ENCODE measurements at places on chromosomes 3 and 15.
A peak's percentile ranks its signal among the peaks of the same experiment; 100 is the strongest.

GRCh38 chr3:33430571-33430970 is 9.6 kb downstream of the UBP1 start:
- no peak for DNase-seq

DNA sequence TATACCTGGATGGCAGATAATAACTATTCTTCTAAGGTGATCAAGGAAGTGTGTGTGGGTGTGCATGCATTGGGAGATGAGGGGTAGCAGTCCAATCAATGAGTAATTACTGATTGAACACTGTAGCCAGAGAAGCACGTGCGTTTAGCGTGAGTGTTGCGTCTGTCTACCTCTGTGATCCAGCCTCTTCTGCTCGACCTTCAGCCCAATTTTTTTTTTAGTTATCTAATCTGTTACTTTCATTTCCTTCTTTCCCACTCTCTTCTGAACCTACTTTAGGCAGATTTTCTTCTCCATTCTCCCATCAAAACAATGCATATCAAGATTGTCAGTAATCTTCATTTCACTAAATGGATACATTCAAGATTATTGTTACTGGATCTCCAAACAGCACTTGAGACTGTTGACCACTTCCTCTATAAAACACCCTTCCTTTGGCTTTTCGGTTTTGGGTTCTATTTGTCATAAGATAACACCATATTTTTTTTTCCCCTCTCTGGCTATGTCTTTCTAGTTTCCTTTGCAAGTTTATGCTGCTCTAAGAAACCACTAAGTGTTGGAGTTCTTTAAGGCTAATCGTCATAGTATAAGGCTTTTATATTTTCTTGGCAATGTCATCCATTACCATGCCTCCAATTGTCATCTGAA is 41.0 kb downstream of the MCTP2 start:
- DNase-seq: no peak

DNA sequence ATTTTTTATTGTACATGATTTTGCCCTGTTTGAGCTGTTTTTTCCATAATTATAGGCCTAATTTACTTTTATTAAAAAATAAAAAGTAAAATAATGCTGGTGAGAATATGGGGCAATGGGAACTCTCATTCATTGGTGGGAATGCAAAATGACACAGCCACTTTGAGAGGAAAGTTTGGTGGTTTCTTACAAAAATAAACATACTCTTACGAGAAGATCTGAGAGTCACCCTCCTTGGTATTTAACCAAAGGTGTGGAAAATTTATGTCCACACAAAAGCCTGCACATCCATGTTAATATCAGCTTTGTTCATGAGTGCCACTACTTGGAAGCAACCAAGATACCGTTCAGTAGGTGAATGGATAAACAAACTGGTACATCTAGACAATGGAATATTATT is 9.8 kb downstream of the MUC13 start:
- no peak for DNase-seq

GRCh38 chr3:197463279-197463678 is 92.5 kb downstream of the BDH1 start:
- DNase-seq: no peak

GRCh38 chr15:68272721-68273271 is 4.7 kb upstream of the FEM1B start:
- no peak for DNase-seq

GRCh38 chr3:192817506-192817905 is 90.2 kb upstream of the FGF12 start:
- no peak for DNase-seq

GRCh38 chr3:16224325-16224724 is 40.4 kb downstream of the DPH3 start:
- no peak for DNase-seq

DNA sequence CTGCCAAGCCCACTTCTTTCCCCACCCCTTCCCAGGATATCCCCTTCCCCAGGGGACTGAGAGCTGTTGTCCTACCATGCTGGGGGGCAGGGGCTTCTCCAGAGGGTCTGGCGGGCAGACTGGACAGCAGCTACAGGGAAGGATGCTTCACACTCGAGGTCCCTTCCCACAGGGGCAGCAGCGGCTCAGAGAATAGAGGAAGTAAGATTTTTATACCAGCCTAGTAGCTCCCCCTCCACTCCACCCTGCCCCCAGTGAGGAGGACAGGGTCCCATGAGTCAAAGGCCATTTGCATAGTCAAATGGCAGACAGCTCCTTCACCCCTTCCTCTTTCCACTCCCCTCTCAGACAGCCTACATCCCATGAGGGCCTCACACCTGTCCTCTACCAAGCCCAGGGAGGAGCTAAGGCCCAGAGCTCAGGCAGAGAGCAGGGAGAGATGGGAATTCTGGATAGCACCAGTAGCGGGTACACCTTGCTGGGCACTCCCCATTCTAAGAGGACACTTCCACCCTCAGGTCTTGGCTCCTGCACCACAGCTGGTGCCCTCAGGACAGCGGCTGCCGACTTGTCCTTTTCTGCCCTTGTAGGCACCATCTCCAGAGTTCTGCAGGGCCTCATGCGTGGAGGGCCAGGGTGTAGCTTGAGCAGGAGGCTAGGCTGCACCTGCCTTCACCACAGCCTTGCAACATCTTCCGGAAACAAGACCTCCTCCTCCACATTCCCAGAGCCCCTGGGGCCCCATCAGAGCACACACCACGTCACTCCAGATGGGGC is at the start of gene TLR9:
Gene TLR9, minus strand, starts transcription at position 194 of the 777 bp plus-strand sequence. Its CDS starts 116 bp downstream, at position 78.
- no peak for DNase-seq

DNA sequence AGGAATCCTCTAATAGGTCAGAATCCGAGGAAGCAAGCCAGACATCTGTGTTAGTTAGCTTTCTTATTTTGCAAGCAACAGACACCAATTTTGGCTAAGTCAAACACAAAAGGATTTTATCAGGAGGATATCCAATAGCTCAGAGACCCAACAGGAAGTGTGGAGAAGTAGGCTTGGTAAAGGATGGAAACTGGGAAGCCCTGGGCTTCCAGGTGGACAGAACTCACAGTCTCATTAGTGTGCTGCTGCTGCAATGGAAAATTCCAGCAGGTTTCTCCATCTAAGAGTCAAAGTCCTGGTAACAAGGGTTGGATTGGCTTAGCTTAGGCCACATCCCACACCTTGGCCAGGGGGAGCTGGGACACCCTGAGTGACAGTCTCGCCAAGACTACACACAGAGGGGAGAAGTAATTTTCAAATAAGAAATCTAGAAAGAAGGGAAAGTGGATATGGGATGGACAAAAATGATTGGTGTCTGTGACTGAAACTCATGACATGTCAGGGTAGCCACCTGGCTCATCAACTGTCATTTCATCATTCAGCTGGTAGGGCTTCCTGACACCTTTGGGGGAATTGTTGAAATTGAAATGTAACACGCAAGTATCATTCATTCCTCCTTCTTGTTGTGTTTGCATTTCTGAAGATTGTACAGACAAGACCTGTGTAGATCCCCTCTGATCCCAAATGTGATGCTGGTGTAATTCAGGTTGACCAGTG is 158.6 kb downstream of the THSD4 start:
- DNase-seq: no peak

DNA sequence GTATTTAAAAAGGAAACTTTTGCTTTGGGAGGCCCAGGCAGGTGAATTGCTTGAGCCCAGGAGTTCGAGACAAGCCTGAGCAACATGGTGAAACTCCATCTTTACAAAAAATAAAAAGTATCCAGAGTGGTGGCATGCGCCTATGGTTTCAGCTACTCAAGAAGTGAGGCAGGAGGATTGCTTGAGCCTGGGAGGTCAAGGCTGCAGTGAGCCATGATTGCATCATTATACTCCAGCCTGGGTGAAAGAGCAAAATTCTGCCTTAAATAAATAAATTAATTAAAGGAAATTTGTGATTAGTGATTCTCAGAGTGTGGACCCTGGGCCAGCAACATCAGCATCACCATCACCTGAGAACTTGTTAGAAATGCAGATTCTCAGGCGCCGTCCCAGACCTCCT is 9.9 kb upstream of the COMMD4 start:
- no peak for DNase-seq

GRCh38 chr3:64067506-64068346 is 44.4 kb upstream of the PSMD6 start:
- DNase-seq: peak; percentile 29

GRCh38 chr3:143676021-143676420 is 172.2 kb downstream of the SLC9A9 start:
- no peak for DNase-seq

DNA sequence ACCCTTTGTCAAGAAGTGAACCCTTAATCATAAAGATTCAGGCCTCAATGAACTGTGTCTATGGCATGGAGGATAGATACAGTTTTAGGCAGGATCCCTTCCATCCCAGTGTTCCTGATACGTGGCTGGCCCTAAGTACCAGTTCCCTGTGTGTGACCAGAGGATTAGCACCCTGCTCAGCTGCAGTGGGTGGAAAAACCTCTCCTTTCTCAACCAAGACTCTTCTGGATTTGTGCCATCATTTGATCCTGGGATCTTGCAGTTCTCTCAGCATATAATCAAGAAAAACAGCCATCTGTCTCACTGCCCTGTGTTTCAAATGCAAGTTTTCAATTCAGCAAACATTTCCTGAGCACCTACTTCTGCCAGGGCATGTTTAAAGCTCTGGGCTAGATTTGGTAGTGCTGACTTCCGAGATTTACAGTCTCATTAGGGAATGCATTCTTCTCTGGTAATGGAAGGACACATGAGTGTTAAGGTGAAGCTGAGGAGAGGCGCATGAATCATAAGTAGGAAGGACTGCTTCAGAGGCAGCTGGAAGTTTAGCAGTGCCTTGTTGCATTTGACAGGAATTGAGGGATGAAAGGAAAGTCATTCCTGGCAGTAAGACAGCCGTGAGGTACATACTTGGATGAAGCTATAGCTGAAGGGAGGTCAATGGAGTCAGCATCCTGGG is 388.3 kb downstream of the MFSD1 start:
- DNase-seq: no peak

- DNase-seq: no peak
Observed at GRCh38 chr15:74019734-74020133, 25.2 kb downstream of the PML start.

DNA sequence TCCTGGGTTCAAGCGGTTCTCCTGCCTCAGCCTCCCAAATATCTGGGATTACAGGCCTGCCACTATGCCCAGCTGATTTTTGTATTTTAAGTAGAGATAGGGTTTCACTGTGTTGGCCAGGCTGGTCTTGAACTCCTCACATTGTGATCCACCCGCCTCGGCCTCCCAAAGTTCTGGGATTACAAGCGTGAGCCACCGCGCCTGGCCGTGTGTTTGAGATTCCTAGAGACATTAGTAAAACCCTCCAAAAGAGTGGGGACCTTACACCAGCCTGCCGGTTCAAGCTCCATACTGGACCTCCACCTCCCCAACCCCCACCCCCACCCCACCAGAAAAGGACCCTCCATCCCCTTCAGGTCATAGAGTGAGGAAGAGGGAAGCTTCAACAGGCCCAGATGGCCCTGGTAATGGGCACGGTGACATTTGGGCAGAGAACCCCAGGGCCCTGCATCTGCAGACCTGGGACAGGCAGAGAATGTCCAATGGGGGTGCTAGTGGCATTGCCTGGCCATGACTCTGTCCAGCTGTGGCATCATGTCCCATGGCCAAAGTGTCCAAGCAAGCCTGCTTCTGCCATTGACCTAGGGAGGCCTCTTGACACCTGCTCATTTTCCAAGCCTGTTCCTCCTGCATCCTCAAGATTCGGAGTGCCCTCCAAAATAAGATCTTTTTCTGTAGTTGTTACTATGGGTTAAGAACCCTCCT is 108.9 kb upstream of the KLF13 start:
- no peak for DNase-seq

- DNase-seq: no peak
Observed at GRCh38 chr15:101248274-101248673, 3.6 kb downstream of the CHSY1 start.

GRCh38 chr3:11558002-11558401 is 85.7 kb downstream of the VGLL4 start:
- DNase-seq: no peak

- no peak for DNase-seq
Observed at GRCh38 chr3:183808355-183808754, 17.0 kb downstream of the MAP6D1 start.

DNA sequence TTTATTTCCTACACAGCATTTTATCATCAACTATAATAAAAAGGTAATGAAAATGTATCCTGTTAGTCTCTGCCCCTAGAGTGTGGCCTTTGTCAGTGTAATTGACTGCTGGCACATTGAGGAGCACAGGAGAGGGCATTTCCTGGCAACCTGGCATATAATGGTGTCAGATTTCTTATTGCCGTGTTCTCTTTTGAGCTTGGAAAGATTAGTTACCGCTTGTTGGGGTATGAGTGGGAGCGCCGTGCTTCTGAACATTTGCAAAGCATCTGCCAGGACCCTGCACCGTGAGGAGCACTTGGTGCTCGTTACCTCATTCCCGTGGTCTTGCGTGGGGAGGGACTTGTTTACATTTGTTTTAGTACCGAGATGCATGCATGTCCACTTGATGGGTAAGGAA is 124.4 kb downstream of the PTPRG start:
- peak; percentile 84 for DNase-seq

- DNase-seq: no peak
Observed at GRCh38 chr15:72790302-72790910, 6.8 kb upstream of the ADPGK start.

GRCh38 chr3:117128872-117129271 is 419.3 kb downstream of the TUSC7 start:
- no peak for DNase-seq

GRCh38 chr15:68980786-68981185 is 33.7 kb upstream of the NOX5 start:
- no peak for DNase-seq

DNA sequence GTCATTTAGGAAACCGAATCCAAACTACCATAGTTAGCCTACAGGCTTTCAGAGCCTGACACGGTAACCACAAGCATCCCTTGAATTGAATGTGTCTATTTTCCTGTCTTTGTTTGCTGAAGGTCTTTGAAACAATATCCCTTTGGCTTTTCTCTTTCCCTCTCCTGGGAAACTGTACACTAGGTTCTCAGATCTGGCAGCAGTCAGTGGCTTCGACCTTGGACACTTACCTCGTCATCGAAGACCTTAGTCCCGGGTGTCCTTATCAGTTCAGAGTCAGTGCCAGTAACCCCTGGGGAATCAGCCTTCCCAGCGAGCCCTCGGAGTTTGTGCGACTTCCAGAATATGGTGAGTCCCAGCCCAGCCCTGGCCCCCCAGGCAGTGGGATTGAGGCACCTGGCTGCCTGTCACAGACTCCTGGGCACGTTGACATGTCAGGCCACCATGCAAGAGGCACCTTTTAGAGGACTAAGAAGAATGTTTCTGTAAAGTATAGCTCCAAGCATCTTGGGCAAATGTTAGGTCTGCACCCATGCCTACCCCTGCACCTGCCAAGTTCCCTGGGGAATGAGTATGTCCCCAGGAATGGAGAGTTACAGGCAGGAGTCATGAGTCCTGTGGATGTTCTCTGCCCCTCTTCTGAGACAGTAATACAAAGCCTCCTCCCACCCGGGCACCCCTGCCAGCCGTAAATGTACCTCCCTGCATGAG is 30.4 kb upstream of the UMPS start:
- no peak for DNase-seq

GRCh38 chr15:40743485-40743901 is 11.6 kb downstream of the RMDN3 start:
- no peak for DNase-seq

GRCh38 chr3:128367761-128368160 is 98.9 kb downstream of the DNAJB8 start:
- no peak for DNase-seq

- no peak for DNase-seq
Observed at GRCh38 chr3:4461468-4462090, 5.5 kb downstream of the SUMF1 start.

Data from NCI-H1105 treated with DMSO at 0.1 percent for 48 hours (cell line).